ENCODE measurements at places on chromosomes 7 and 10.

- DNase-seq = no peak
Observed at GRCh38 chr7:31663072-31663471, 23.9 kb upstream of the PPP1R17 start.

DNA sequence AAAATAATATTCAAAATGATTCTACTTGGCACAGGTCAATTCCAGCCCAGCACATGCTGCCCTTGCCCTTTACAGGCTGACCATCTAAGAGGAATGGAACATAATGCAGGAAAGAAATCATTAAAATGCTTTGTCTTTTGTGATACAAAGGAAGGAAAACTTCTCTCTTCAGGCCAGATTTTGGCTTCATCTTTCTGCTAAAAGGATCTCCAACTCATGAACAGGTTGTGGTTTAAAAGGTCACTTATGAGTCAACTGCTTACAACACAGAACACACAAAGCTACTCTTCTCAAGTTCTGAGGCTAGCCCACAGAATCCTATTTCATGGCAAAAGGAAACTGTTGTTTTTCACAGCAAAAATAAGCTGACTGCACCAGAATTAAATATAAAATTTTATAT, 197.1 kb downstream of the DOCK4 start:
- no peak for DNase-seq

GRCh38 chr10:90988802-90989201, 67.9 kb upstream of the ANKRD1 start:
- no peak for DNase-seq

- DNase-seq = peak; percentile 8
Observed at GRCh38 chr10:95360122-95360714, 69.4 kb upstream of the PDLIM1 start.

DNA sequence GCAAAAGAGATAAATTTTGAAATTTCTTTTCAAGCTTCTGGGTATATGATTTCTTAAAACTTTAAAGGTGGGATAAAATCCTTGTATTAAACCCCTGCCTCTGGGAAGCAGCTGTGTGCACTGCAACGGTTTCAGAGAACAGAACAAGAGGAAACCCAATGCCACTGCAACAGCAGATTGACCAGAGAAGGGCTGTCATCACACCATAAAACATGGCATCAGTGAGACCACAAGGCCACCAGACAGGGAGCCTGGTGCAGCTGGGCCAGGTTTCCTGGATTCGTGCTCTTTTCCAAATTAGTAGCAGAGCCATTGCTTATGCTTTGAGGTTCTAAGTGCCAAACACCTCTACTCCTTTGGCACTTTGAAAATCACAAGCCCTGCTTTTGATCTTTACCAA, 152.4 kb downstream of the PRPF18 start:
- no peak for DNase-seq

DNA sequence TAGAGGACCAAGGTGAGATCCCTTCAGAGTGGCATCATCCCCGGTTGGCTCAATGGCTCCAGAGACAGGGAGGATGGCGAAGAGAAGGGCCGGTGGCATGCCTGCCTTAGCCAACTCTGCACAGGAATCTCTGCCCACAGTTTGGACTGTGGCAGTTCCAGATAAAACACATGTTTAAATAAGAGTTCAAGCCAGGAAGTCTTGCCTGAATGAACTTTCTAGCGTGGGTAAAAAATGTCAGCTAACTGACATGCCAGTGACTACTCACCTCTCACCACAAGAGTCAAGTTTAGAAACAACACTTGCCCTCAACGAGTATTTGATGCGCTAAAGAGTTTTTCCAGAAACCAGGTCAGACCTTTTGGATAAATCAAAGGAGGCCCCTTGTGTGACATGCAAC, 3.0 kb downstream of the NOD1 start:
- DNase-seq = no peak

GRCh38 chr7:111654343-111654742, 92.1 kb upstream of the IMMP2L start:
- no peak for DNase-seq

- DNase-seq = no peak
Observed at GRCh38 chr10:59360605-59361405, 1.5 kb downstream of the FAM13C start.

GRCh38 chr10:44958196-44958897, 1.3 kb upstream of the RASSF4 start:
- no peak for DNase-seq

GRCh38 chr7:35854311-35854710, 53.5 kb downstream of the SEPTIN7 start:
- DNase-seq = no peak

DNA sequence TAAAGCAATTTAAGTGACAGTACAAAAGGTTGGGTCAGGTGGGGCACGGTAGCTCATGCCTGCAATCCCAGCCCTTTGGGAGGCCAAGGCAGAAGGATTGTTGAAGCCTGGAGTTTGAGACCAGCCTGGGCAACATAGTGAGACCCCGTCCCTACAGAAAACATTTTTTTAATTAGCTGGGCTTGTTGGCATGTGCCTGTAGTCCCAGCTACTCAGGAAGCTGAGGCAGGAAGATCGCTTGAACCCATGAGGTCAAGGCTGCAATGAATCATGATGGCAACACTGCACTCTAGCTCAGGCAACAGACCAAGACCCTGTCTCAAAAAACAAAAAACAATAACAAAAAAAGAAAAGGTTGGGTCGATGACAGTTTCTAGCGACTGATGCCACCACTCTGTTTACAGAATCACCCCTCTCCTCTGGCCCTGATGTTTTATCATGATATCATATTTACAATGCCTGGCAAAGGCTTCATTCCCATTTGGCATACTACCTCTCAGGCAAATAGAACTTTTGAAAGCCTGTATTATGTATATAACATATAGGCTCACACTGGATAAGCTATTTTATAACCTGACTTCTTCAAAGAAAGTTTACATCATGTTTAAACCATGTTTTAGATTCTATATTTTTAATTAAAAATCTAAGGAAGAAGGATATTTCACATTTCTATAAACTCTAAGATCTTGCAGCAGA, 558 bp upstream of the ABCC2 start:
- DNase-seq = no peak

- DNase-seq = peak; percentile 48
Observed at GRCh38 chr10:11177926-11178471, 160.3 kb downstream of the CELF2 start.

DNA sequence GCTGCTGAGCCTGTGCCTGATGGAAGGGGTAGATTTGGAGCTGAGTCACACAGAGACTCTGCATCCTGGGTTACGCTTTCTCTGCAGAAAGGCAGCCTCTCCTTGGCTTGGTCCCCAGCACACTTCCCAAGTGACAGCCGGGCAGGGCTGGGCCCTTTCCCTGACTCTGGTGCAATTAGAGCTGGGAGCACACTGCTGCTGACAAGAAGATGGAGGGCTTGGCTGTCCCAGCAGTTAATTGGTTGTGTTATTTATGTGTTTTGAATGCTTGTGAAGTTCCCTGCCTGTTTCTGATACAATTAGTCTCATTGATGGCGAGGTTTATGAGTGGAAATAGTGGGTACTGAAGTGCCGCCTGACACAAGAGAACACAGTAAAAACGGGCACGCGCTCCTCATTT, 123.6 kb downstream of the TCERG1L start:
- DNase-seq = no peak

- DNase-seq = no peak
Observed at GRCh38 chr10:97335188-97335619, 675 bp upstream of the FRAT2 start.

- no peak for DNase-seq
Observed at GRCh38 chr7:126535176-126535575, 717.6 kb downstream of the GRM8 start.

GRCh38 chr7:8549046-8549445, 115.6 kb downstream of the NXPH1 start:
- no peak for DNase-seq

GRCh38 chr10:110162741-110163145, 44.7 kb upstream of the MXI1 start:
- DNase-seq = no peak

- peak; percentile 36 for DNase-seq
Observed at GRCh38 chr7:22666732-22667131, 60.3 kb upstream of the IL6 start.

DNA sequence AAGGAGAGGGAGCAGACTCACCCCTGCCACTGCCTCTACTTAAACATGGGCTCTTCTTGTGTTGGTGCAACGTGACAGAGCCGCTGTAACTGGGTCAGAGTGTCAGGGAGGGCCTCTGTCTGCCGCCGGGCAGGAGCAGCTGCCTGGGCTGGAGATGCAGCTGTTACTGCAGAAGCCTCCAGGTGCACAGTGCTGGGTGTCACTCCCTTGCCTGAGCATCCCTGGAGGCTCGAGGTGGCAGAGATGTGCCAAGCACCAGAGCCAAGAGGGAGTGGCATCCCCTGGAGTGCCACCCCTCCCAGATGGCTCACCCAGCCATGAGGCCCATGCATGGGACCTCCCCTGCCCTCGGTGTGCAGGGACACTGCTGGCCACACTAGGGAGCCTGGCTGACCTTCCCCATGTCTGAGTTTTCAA, 145.7 kb downstream of the PRPF18 start:
- DNase-seq = peak; percentile 17

- no peak for DNase-seq
Observed at GRCh38 chr7:137204246-137204645, 139.3 kb downstream of the PTN start.
